RPMI7951 (cell line): ENCODE measurements at places on chromosomes 7 and 10.
A peak's percentile ranks its signal among the peaks of the same experiment; 100 is the strongest.

- no peak for DNase-seq
Observed at GRCh38 chr10:77820349-77820748, 106.2 kb downstream of the DLG5 start.

- DNase-seq = peak; percentile 74
Observed at GRCh38 chr7:50679218-50680007, 103.3 kb downstream of the GRB10 start.

DNA sequence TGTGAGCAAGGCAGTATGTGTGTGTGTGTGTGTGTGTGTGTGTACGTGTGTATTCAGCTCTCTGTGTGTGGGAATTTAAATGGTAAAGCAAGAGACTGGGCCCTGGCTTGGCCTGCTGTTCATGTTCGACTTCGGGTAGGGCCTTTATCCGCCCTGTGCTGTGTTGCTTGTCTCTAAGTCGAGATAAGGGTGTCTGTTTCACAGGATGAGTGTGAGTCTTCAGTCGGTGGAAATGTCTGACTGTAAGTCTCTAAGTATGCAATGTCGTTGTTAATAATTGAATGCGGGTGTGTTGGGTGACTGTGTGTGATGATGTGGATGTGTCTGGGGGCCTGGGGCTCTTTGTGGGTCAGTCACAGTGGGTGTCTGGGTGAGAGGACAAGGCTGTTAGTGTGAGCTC is 34.8 kb downstream of the HIF1AN start:
- no peak for DNase-seq

GRCh38 chr7:64614812-64615211 is 51.1 kb upstream of the ZNF107 start:
- DNase-seq = no peak

DNA sequence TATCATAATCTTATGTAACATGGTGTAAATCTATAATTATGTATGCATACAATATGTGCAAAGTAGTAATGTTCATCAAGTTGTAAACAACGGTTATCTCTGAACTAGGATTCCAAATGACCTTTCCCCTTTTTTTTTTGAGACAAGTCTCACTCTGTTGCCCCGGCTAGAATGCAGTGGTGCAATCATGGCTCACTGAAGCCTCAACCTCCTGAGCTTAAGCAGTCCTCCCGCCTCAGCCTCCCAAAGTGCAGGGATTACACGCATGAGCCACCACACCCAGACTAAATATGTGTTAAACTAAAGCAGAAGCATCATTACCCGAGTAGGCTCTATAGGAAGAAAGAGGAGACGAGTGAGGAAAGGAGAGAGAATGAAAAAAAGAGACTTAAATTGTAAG is 7.8 kb upstream of the KMT2C start:
- DNase-seq = no peak

DNA sequence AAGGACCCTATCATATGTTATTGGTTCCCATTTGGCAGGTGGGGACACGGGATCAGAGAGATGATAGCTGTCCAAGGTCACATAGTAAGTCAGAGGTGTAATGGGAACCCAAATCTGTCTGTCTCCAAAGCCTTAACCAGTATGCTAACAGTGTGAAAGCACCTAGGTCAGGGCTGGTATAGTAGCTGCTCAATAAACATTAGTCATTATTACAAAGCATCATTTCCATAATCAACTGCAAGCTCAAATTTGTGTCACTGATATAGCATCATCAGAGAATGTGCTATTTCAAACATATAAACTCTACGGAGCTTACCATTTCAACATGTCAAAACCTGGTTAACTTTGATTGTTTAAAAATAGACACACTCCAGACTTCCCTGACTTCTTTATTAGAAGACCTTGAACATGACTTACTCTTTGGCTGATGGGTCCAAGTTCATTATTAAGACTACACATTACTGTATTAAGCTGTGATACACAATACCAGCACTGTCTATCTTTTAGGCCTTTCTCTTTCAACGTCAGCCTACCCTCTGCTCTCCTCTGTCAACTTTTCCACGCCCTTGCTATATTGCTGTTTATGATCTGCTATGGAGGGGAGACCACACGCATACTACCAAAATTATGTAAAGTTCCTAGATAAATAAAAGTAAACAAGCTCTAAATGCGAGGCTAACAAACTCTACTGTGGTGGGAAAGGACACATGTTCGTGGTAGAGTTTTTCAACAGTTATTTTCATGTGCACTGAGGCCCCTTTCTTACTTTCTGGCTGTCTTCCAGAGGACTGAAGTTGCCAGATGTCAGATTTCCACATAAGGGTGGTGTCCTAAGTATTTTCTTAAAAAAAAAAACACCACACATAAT is 33.6 kb downstream of the DNMBP start:
- DNase-seq = peak; percentile 83

- peak; percentile 80 for DNase-seq
Observed at GRCh38 chr10:15324611-15325010, 46.5 kb downstream of the FAM171A1 start.

DNA sequence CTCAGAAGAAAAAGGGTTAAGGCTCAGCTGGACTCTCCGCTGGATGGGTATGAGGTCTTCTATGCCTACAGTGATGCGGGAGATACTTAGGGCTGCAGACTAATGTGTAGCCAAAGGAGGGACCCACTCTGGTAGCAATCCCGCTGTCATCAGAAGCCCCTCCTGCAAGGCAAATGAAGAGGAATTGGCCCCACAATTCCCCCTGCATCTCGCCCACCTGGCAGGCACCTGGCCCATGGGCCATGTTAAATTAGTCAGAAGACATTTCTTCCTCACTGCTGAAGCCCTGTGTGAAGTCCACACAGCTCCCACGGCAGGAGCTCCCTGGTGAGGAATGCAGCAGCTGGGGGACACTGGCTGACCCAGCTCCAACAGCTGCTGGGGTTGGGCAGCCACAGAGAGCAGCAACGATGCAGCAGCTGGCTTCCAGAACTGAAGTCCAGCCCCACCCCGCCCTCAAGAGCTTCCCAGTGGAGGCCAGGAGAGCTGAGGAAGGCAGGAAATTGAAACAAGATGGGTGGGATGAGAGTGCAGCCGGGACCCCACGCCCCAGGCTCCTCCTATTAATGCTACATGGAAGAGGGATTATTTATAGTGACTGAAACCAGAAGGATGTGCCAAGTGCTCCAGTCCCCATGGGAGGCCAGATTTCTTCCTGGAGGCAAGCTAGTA is 5.5 kb downstream of the VSTM4 start:
- peak; percentile 50 for DNase-seq

GRCh38 chr7:78777829-78778228 is 675.6 kb downstream of the MAGI2 start:
- DNase-seq = peak; percentile 3

DNA sequence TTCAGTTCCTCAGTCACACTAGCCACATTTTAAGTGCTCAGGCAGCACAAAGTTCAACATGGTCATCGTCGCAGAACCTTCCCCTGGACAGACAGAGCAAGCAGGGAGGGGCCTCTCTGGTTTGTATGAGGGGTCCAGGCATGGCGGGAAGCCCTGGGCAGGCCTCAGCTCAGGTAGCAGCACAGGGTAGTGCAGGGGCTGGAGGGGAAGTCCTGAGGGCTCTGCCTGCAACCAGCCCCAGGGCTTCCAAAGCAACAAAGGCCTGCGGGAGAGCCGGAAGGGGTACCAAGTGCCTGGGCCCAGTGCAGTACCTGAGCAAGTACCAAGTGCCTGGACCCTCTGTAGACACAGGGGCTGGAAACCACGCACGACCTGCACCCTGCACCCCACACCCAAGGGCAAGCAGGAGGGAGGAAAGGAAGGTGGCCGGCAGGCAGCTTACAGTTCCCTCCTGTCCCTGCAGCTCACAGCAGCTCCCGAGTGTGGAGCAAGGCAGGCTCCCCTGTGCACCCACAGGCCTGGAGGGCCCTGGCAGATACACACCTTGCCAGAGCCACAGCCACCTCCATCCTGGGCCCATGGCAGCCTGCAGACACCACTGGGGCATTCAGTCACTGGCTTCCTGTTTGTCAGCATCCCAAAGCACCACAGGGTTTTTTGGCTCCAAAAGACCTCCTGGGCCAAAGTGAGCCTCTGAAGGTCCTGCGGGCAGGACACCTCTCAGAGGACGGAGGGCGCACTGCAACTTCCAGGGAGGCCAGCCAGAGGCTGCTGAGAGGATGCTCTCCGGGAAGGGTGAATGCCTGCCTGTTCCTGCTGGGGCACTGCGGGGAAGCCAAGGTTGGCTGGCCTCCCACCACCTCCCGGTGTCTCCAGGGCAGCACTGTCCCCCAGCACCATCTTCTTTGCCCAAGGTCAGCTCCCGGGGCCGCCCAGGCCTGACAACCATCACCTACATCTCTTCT is 6.5 kb upstream of the RET start:
- no peak for DNase-seq

DNA sequence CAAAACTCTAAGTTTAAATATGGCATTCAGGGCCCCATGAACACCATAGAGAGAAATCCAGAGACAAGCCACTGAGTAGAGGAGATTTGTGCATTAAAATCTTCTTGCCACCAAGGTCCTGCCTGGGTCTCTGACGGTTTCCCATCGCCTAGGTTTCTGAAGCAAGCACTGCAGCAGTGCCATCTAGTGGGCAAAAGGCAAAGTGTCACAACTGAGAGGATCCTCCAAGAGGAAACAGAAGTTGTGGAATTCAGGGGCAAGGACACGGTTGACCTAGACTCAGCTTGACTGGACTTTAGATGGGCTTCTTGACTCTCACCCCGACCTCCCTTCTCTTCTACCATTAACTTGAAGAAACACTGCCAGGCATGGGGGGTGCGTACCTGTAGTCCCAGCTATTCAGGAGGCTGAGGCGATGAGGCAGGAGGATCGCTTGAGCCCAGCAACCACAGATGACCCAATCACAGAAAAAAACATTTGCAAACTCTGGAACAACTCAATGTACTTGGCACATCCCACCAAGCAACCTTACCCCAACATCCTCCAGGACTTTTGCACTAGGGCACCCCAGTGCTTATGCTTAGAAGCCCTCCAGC is 604.1 kb downstream of the GALNT17 start:
- peak; percentile 44 for DNase-seq

- DNase-seq = no peak
Observed at GRCh38 chr10:31102421-31102820, 70.8 kb upstream of the ZNF438 start.

GRCh38 chr7:46960970-46961369 is 620.9 kb downstream of the TNS3 start:
- no peak for DNase-seq

DNA sequence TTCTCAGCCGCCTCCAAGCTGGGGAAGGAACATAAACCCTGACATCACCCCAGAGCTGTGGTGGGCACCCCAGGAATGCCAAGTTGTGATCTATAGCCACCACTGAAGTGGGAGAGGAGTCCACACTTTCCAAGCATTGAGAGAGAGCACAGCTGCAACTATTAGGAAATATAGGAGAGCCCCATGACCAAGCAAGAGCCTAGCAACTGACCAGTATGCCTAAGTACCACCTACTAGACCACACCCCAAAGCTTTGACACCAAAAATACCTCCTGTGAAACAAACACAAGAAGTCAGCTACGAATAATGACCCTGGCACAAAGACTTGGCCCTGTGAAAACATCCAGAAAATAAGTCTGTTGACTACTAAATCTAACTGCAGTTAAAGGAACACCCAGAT is 804.1 kb upstream of the IGFBP3 start:
- no peak for DNase-seq

- no peak for DNase-seq
Observed at GRCh38 chr7:135168001-135168400, 2.5 kb downstream of the CYREN start.

DNA sequence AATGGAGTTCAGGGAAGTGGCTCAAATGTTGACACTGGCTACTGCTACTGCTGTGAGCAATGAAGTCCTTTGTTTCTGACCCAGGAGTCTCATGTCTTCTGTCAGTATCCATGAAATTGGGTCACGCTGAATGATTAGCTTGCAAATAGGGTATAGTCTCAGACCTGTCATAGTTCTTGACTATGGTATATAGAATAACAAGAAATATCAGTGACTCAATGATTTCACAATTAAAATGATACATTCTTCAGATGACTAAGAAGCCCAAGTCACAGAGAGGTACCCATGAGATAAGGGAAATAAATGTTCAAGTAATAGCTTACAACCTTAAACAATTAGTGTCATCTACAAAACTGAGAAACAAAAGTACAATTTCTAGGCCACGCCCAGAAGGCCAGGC is 89.3 kb downstream of the LYZL2 start:
- no peak for DNase-seq

DNA sequence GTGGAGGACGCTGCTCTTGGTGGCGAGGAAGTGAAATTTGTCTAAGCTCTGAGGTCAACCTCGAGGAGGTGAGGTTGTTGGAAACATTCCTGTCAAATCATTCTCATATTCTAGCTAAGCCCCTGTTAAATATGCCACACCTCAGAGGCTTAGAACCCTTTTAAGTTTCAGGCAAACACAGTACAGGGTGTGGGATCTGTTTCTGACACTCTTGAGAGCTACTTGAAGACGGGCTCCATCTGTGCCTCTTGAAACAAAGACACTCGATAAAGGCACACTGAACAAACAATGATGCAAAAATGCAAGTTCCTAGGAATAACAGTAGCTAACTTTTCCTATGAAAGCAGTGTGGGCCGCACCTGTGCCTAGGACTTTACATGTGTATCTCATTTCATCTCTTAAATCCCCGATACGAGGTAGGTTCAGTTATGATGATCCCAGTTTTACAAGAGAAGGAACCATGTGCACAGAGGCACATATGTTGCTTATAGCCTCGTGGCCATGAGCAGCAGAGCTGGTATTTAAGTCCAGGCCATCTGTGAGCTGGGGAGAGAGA is 299.2 kb downstream of the CCDC3 start:
- no peak for DNase-seq

GRCh38 chr7:116527521-116527920 is 2.7 kb downstream of the CAV1 start:
- DNase-seq = peak; percentile 36

- DNase-seq = peak; percentile 70
Observed at GRCh38 chr10:96832721-96833219, 672 bp downstream of the LCOR start.
